ENCODE measurements at places on chromosomes 4 and X. TPM values are rescaled to one million over a fixed set of nuclear protein-coding genes. Genes with fewer than 3 reads are reported as not detected.

GRCh38 chrX:46204721-46205422, 340.3 kb downstream of the ZNF674 start:
- no peaks in the 10 kb centered on the region for H3K36me3 ChIP-seq
- H3K27me3 ChIP-seq: no peaks in the 10 kb centered on the region
- DNase-seq: no peak
- H3K27ac ChIP-seq: no peak overlapping the region
- H3K4me1 ChIP-seq: no peaks in the 10 kb centered on the region
- H3K4me3 ChIP-seq: no peak overlapping the region

GRCh38 chr4:40842318-40842717, 92.6 kb downstream of the NSUN7 start:
- peak overlapping the region; percentile 44 for H3K4me3 ChIP-seq
- no peaks in the 10 kb centered on the region for H3K27me3 ChIP-seq
- H3K36me3 ChIP-seq: no peaks in the 10 kb centered on the region
- H3K4me1 ChIP-seq: peaks cover 23% of the 10 kb centered on the region

GRCh38 chr4:1206299-1207156, 34.1 kb upstream of the SPON2 start:
- H3K4me1 ChIP-seq: peaks cover 37% of the 10 kb centered on the region
- no peak overlapping the region for H3K27ac ChIP-seq
- no peak for DNase-seq
- H3K27me3 ChIP-seq: no peaks in the 10 kb centered on the region

Gene SFRP2
- total RNA-seq: 9.5 TPM

Gene PRRG1
- total RNA-seq: 19.2 TPM

DNA sequence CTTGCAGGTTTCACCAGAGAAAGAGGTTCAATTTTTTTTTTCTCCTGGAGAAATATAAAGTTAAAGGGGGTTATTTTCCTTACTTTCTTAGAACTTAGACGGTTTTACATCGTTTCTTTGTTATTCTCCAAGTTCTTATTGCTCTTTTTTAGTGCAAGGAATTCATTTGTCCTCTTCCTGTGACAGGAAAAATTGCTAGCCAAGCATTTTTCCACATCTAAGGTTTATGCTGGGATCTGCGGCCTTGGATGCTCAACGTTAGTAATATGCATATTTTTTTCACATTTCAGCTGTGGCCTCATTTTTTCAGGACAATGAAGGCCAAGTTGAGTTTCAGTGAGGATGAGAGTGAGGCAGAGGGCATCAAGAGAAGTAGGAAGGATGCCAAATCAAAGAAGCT, 948.9 kb downstream of the PCDH19 start:
- no peak for DNase-seq
- H3K27me3 ChIP-seq: peaks cover 5% of the 10 kb centered on the region
- H3K36me3 ChIP-seq: no peaks in the 10 kb centered on the region
- no peak overlapping the region for H3K4me3 ChIP-seq
- no peak overlapping the region for H3K27ac ChIP-seq

DNA sequence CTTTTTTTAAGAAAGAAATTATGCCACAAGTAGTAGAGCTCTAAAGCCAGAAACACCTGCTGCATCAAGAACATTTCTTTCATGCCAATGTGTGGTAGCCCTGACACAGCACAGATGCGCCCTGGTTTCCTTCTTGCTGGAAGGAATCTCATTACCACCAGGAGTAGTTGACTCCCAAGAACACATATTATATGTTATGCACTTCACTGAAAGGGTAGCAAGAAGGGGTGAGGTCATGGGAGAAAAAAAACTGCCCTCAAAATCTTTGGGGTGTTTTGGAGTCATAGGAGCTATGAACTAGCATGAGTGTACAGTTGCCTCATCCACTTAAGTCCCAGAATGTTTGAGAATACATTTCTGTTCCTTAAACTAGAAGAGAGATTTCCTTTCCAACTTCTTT, 185.8 kb upstream of the C1QTNF7 start:
- no peaks in the 10 kb centered on the region for H3K4me1 ChIP-seq
- DNase-seq: no peak
- no peak overlapping the region for H3K27ac ChIP-seq
- no peak overlapping the region for H3K4me3 ChIP-seq
- H3K27me3 ChIP-seq: no peaks in the 10 kb centered on the region

Gene USP17L25
- total RNA-seq: not detected

DNA sequence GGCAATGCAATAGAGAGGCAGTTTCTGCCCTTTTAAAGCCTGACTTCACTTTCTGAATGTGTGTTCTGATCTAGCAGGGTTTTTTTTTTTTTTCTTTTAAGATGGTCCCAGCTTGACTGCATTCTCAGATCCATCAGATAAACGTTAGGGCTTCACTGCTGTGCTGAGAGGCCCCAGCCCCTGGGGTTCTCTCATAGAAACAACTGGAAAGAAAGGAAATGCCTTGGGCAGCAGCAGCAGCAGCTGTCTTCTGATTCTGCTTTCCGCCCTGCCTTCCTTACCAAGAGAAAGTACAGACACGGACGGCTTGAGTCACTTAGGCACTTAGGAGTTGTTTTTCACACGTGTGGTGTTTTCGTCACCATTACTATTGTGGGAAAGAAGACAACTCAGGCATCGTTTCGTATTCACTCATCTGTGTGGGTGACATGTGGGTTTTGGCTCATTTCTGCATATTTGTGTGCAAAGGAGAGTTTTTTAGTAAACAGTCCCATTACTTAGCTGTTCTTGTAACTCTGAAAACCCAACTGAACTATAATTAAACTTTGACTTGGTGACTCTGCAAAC, 172.0 kb downstream of the PTTG2 start:
- no peak for DNase-seq
- no peaks in the 10 kb centered on the region for H3K27me3 ChIP-seq
- no peak overlapping the region for H3K4me3 ChIP-seq

All from psoas muscle (tissue), 8 donors.